ENCODE measurements at places on chromosomes 6 and 20. TPM values are rescaled to one million over a fixed set of nuclear protein-coding genes. Genes with fewer than 3 reads are reported as not detected.

The SLC22A1 gene
- 2.7 TPM for total RNA-seq

The RPS18 gene
- 1,410 TPM for total RNA-seq

The PSMB8 gene
- 10.1 TPM for total RNA-seq

The OR2B6 gene
- not detected for total RNA-seq

The ELOVL2 gene
- total RNA-seq, result 0.36 TPM

The TNF gene
- not detected for total RNA-seq

The FAM209B gene
- 1.3 TPM for total RNA-seq

The F13A1 gene
- 50.1 TPM for total RNA-seq
